Left lobe of liver (tissue), 2 donors: ENCODE measurements at places on chromosomes 12 and 14. TPM values are rescaled to one million over a fixed set of nuclear protein-coding genes. Genes with fewer than 3 reads are reported as not detected.

GRCh38 chr12:98224584-98225221 is 290.7 kb upstream of the TMPO start:
- no peak for DNase-seq

DNA sequence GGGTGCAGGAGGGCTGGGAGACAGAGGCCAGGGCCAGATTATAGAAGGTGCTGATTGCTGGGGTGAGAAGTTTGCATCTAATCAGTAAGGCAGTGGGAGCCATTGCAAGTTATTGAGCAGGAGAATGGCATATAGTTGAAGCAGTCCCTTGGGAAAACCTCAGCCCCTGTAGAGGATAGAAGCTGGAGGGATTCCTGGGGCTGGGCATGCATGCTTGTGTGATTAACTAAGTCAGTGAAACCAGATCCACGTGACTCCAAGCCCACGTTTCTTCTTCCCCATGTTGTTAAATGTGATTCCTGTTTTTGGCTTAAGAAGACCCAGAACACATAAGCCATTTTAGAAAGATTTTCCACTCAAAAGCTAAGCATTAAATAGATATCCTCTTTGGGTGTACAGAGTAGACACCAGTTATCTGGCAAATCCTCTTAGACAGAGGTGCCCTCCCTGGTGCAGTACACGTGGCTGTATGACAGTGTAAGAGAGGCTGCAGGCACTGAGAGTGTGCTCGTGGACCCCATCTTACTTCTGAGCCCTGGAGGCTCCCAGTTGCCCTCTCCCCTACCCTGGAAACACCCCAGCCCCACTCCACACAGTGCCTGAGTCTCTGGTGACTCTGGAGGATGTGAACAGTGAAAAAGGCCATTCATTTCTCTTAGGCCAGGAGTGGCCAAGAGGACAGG is 3.2 kb downstream of the C14orf132 start:
- no peak for DNase-seq

DNA sequence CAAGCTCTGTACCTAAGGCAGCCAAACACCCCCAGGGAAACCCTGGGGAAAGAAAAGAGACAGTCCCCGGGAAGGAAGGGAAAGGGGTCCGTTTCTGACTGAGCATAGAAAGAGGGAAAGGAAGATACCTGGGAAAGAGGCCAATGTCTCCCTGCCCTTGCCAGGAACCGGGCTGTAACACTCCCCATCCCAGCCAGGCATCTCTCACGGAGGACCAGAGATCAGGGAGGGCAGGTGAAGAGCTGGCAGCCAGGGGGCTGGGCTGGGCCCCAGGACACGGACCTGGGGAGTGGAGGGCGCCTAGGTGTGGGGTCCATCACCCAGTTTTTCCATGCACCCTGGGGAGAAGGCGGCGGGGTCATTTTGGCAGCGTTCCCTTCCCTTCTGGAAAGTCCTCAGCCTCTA is 18.9 kb upstream of the PLEKHH1 start:
- peak; percentile 55 for DNase-seq

DNA sequence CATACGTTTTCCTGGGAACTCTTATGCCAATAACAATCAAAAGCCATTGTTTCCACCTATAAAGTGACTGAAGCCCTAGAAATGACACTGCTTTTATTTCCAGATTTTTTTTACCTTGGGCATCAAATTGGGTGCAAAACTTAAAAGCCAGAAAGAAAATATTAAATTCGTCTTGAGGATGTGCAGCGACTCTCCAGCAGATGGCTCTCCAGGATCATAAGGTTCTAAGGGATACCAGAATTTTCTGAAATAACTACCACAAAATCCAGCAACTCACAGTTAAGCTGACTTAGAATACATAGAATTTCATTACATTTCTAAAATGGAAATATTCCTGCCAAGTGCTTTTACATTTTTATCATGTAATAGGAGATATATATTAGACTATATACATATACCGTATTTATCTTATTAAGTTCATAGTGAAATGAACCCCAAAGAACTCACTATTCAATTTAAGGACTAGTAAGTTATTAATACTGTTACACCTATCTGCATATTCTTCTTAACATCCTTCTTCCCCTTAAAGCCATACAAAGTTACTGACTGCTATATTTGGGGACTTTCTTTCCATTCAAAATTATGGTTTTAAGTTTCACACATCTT is 44.0 kb downstream of the ARMH4 start:
- no peak for DNase-seq

DNA sequence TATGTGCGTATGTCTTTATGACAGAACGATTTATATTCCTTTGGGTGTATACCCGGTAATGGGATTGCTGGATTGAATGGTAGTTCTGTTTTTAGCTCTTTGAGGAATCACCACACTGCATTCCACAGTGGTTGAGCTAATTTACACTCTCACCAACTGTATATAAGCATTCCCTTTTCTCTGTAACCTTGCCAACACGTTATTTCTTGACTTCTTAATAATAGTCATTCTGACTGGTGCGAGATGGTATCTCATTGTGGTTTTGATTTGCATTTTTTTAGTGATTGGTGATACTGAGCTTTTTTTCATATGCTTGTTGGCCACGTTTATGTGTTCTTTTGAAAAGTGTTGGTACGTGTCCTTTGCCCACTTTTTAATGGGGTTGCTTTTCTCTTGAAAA is 49.7 kb downstream of the FRS2 start:
- DNase-seq = no peak

DNA sequence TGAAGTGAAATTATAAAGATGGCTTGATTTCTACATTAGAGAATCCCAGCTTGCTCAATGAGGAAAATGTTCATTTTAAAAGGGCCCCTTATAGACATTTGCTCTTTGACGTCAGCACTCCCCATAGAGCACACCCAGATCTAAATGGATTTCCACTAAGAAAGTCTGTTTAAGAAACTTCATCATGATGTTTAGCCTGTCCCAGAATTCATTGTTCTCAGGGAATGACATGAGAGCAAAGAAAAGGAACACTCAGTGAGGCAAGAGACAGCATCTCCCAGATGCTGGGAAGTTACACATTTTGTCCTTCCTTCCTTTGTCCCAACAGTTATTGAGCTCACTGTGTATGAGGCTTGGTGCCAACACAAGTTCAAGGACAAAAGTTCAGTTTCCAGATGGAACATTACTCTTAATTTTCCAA is 4.9 kb downstream of the PHLDA1 start:
- DNase-seq = no peak

DNA sequence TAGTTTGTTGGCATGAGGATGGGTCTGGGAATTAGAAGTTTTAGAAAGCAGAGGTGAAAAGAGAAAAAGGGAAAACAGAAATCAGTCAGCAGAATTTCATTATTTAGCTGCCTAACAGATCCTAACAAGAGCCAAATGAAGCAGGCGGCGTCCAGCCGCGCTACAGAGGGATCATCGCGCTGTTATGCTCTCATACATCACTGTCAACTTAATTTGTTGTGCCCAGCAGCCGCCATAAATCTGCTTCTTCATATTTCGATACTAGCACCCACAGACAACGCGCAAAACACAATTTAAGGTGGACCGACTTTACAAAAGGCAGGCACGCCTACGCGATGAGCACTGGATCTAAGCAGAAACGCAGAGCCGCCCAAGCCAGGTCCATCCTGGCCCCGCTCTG is 66.7 kb downstream of the SETD3 start:
- DNase-seq = no peak

- no peak for DNase-seq
These were observed 72.9 kb upstream of the LTA4H start for GRCh38 chr12:96108321-96108720.

- DNase-seq = no peak
These were observed 73.0 kb downstream of the TMEM132D start for GRCh38 chr12:129830796-129831195.

- DNase-seq = peak; percentile 83
These were observed 2.1 kb upstream of the UBC start for GRCh38 chr12:124916374-124917134.

DNA sequence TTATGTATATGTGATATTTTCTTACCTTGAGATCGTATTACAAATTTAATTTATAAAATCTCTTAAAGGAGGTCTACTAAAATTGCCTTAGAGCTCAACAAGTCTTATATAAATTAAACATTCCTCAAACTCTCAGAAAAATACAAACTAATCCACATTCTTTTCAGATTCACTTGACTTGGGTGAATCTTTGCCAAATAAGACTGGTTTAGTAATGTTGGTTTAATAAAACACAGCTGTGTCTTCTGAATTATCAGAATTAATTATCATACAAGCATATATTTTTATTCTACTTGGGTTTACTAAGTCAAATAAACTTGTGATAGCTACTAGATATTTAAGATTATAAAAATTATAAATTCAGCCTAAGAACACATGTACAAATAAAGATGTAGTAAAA is 13.3 kb downstream of the GLIPR1L2 start:
- no peak for DNase-seq

GRCh38 chr14:88296351-88296750 is 26.7 kb downstream of the KCNK10 start:
- DNase-seq = no peak

DNA sequence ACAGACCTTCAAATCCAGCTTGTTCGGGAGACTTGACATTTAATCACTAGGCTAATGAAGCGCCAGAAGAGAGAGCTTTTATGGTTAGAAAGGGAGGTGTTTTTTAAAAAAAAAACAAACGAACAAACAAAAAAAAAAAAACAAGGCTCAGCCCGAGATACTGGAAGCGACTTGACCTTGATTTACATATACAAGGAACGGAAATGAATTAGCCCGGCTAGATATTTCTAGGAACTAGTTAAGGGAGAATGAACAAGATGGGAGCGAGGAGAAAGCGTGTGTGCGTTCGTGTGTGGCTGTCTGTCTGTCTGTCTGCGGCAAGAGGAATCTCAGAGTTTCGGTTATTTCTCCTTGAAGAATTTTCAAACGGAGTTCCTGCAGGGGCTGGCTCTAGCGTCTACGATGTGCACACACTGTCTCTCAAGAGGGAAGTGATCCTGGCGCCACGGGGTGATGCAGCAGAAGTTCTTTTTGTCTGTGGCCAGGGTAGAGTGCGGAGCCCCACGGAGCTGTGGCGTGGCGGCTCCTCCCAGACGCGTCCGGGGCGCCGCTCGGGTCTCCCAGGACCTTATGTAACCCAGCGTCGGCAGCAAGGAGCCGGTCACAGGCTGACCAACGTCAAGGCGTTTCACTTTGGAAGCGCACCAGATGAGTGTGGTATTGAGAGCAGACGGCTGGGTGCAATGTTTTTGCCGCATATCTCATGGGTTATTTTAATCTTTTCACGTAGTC is 18.8 kb downstream of the SOCS2 start:
- peak; percentile 61 for DNase-seq

DNA sequence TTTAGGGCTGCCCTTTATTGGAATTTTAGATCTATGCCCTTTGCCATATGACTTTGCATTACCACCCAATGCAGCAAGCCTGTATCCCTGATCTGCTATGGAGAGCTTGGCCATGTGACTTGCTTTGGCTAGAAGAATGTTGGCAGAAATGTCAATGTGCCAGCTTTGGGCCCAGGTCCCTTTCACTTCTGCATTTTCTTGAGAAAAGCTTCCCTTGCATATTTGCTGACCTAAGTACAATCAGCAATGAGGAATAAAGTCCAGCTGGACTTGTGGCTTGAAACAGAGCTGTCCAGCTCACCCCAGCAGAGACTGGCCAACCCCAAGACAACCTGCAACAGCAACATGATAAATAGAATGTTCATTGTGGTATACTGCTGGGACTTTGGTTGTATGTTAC is 135.9 kb downstream of the PAH start:
- no peak for DNase-seq

- DNase-seq = no peak
These were observed 16.3 kb upstream of the TSPAN8 start for GRCh38 chr12:71174146-71174545.

DNA sequence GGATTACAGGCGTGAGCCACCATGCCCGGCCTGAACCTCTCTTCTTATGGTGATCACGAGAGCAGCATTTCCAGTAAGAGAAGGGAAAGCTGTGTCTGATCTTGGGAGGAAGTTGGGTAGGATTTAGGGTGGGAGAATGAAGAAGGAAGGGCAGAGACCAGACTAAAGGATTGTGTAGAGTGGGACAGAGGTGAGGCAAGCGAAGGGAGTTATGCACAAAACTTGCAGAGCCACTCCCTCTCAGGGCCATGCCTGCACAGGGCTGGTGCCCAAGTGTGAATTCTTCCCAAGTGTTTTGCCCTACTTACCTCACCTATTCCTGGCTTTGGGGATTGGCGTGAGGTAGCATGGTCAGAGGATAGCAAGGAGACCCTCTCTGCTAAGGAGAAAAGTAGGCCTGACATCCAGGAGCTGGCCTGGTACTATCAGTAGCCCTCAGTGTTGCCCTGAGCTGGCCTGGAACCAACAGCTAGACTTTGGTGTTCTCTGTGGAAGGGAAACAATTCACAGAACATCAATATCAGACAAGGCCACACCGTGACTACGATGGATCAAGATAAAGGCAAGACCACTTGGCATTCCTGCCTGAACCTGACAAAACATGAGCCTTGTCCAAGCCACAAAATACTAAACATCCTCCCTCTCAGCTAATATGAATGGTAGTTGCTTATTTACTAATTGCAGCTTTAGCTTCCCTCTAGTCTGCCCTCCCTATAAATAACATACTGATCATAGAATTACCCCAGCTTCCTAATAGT is 201.0 kb upstream of the AMIGO2 start:
- no peak for DNase-seq

DNA sequence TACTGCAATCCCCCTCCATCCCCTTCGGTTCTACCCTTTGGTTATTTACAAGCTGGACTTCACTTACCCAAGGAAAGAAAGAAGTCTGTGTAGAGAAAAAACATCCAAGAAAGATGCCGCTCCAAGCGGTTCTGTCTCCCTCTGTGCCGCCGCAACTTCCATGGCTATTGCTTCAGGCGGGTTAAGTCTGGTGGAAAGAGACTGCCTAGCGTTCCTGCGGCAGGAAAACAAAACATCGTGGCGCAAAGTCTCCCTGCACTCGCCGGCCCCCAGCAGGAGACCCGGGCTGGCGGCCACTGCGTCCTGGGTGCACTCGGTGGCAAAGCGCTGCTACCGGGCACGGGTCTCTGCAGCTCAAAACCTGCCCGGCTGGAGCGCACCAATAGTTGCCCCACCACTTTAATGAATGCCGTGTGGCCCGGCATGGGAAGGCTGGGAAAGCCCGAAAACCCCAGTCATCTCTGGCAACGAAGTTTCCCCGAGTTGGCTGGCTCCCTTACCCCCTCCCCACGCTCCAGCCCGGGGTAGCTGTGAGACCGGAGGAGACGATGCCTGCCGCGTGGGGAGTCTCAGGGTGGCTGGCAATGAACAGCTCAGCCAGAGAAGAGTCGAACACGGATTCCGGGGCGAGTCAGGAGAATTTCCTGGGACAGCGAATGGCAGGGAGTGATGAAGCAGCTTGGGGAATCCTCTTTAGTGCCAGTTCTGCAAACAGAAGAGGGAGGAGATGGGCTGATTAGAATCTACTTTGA is 3.5 kb upstream of the KCNK10 start:
- no peak for DNase-seq

DNA sequence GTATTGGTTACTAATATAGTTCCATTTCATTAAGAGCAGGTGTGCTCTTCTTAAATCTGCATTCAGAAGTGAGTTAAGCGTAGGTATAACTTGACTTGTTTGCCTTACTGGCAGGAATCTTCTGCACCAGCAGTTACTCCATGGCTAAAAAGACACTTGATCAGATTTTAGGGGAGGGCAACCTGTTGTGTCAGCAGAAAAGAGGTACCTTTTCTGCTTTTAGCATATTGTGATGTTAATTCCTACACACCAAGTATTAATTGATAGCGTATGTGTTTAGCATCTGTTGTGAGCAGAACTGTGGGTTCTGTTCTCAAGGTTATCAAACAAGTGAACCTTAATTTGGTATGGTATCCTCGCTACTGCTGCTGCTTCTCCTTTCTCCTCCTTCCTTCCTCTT is 38.3 kb downstream of the TTLL5 start:
- DNase-seq = no peak

Gene DGKA
- total RNA-seq = 4.9 TPM

Gene LUM
- total RNA-seq = 4.9 TPM

Gene DTX1
- total RNA-seq = 24.5 TPM

Gene CRADD
- 27.0 TPM for total RNA-seq

Gene IFI27L2
- total RNA-seq = 1.2 TPM

Gene CEBPE
- not detected for total RNA-seq

Gene RND1
- 32.0 TPM for total RNA-seq
